ENCODE measurements at places on chromosomes 2 and 18.

GRCh38 chr2:127134833-127135830 lies 28.2 kb upstream of the BIN1 start:
- DNase-seq = no peak

DNA sequence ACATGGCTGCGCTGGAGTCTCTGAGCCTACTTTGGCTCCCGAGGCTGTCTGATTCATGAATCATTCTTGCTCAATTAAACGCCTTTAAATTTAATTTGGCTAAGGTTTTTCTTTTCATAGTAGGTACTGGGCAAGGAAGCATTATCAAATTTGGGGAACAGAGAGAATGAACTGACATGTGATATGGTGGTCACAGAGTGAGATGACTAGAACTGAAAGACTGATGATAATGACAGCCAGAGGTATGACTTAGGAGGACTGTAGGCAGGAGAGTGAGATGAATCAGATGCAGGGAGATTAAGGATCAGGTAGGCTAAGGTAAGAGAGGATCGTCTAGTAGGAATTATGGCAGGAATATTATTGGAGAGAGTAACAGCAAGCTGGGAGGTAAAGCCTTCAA lies 40.9 kb upstream of the ST8SIA3 start:
- no peak for DNase-seq

- no peak for DNase-seq
Observed at GRCh38 chr2:48713647-48714046, 41.9 kb downstream of the LHCGR start.

- DNase-seq = no peak
Observed at GRCh38 chr2:938181-939005, 12.3 kb upstream of the SNTG2 start.

GRCh38 chr2:18441583-18441982 lies 118.9 kb downstream of the RDH14 start:
- DNase-seq = no peak

- DNase-seq = no peak
Observed at GRCh38 chr2:165197346-165197745, 6.5 kb downstream of the SCN3A start.
